Muscle of arm (tissue), 14 donors: ENCODE measurements at places on chromosomes 6 and 20. TPM values are rescaled to one million over a fixed set of nuclear protein-coding genes. Genes with fewer than 3 reads are reported as not detected.

ADGRF4 gene
- polyA plus RNA-seq, result not detected

FKBP1C gene
- 0.44 TPM for polyA plus RNA-seq

COL20A1 gene
- polyA plus RNA-seq, result 7.5 TPM

COL21A1 gene
- 155 TPM for polyA plus RNA-seq

MTHFD1L gene
- 24.7 TPM for polyA plus RNA-seq

HMGCLL1 gene
- polyA plus RNA-seq, result not detected

KIAA0408 gene
- not detected for polyA plus RNA-seq

VEGFA gene
- 123 TPM for polyA plus RNA-seq

PNLDC1 gene
- not detected for polyA plus RNA-seq

ADTRP gene
- 2.1 TPM for polyA plus RNA-seq

DEFB132 gene
- polyA plus RNA-seq, result not detected

OPN5 gene
- polyA plus RNA-seq, result 0.11 TPM
